ENCODE measurements at places on chromosomes 6 and 20.
A peak's percentile ranks its signal among the peaks of the same experiment; 100 is the strongest.

DNA sequence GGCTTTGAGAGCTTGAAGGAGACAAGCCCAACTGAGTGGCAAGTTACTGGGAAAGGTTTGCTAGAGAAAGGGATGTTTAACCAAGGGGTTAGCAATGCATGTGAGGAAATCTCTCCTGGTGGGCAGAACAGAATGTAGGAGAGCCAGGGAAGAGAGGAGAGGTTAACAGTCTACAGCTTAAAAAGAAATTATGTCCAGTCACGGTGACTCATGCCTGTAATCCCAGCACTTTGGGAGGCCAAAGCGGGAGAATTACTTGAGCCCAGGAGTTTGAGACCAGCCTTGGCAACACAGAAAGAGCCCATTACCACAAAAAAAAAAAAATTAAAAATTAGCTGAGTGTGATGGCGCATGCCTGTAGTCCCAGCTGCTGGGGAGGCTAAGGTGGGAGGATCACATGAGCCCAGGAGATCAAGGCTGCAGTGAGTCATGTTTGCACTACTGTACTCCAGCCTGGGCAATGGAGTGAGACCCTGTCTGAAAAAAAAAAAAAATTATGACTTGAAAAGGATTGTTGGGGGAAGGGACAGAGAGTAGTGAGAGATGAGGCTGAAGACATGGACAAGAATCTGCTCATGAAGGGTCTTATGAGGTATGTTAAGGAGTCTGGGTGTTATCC, 264.9 kb downstream of the TBC1D7 start:
- no peak for DNase-seq

- DNase-seq: peak; percentile 53
Measured at GRCh38 chr6:138520463-138520862, 21.2 kb upstream of the NHSL1 start.

DNA sequence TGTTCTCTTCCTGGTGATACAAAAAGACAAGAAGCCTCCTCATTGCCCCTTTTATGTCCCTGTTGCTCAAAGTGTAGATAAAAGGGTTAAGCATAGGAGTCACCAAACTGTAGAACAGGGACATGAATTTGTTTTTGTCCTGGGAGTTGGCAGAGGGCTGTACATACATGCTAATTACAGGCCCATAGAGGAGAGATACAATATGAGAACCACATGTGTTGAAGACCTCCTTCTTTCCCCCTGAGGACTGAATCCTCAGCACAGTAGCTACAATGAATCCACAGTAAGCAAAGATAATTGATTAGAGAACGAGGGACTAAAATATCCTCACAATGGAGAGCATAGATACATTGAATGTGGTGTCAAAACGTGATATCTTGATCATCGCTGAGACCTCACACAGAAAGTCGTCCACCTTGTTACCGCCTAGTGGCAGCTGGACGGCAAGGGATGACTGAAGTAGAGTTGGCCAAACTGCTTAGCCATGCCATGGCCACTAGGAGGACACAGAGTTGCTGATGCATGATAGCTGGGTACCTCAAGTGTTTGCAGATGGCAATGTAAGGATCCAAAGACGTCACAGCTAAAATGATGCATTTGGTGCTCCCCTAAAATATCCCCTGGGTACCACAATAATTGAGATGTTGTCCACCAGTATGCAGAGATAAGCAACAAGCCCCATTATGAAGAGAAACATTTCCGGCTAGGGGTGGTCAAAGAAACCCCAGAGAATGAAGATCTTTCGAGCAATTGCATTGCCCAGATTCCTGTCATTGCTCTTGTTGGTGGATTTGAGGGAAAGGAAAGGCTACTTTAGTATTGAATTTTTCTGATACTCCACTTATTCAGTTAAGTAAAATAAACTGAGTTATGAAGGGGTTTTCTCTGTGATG, 15.0 kb downstream of the OR2B3 start:
- DNase-seq: peak; percentile 26

DNA sequence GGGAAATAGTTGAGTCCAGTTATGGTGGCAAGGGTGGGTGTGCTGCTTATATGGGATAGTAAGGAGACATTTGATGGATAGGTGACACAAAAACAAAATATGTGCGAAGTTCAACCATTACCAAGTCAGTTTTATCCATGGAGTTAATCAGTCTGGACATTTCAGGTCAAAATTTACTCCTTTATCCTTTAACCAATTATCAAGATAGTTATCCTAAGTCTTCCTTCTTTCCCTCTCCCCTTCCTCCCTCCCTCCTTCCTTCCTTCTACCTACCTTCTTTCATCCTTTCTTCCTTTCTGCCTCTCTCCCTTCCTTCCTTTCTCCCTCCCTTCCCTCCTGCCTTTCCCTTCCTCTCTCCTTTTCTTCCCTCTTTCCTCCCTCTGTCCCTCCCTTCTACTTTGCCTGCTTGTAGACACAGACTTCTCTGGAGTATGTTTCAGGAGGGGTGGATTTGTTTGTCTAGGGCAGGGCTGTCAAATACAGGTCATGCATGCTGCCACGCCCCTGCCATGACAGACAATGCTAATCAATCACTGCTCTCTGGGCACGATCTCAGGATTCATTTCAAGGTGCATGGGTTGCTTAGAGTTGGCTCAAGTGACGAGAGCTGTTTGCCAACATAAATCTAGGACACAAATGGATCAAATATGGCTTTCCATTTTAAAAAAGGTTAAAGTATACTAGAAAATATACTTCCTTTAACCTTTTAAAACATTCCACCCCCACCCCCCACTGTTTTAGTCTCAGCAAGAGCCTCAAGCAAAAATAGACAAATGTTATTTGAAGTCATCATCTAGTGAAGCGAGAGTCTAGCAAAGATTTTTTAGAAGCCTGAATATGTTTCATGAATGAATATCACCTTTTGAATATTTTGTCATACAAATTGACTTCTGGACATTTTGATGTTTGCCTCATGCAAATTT, 281.6 kb upstream of the CITED2 start:
- no peak for DNase-seq

- DNase-seq: no peak
Measured at GRCh38 chr6:27757307-27757706, 154.9 kb downstream of the OR2B2 start.

DNA sequence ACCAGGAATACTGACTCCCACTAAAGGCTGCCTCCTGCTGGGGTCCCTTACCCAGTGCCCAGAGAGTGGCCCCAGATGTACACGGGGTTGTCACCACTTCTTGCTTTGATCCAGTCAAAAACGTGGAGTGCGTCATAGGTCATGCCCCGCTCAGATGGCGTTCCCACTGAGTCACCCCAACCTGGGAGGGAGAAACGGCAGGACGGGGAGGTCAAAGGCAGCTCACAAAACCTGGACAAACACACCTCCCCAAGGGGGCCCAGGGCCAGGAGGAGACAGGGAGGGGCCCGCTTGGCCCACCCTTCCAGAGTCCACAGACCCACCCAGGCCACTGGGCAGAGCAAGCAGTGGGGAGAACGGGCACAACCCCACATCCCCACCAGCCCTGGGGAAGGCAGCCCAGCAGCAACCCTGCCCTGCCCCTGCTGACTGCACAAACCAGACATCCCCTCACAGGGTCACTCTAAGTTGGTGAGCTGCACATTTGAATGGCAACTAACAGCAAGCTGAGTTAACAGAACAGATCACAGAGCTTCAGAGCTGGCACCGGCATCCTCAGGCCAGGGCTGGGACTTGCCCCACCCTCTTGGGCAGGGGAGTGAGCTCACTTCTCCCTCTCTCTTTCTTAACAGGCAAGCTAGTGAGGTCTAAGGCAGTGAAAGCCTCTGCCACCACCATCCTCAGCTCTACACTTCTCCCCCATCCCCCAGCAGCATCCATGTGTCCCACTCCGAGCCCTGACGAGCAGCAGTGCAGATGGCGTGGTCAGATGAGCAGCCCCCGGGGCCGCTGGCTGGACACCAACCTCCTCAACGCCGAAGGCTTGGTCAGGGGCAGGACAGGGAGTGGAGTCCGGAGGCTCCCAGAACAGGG, 61.7 kb downstream of the PYGB start:
- peak; percentile 90 for DNase-seq

DNA sequence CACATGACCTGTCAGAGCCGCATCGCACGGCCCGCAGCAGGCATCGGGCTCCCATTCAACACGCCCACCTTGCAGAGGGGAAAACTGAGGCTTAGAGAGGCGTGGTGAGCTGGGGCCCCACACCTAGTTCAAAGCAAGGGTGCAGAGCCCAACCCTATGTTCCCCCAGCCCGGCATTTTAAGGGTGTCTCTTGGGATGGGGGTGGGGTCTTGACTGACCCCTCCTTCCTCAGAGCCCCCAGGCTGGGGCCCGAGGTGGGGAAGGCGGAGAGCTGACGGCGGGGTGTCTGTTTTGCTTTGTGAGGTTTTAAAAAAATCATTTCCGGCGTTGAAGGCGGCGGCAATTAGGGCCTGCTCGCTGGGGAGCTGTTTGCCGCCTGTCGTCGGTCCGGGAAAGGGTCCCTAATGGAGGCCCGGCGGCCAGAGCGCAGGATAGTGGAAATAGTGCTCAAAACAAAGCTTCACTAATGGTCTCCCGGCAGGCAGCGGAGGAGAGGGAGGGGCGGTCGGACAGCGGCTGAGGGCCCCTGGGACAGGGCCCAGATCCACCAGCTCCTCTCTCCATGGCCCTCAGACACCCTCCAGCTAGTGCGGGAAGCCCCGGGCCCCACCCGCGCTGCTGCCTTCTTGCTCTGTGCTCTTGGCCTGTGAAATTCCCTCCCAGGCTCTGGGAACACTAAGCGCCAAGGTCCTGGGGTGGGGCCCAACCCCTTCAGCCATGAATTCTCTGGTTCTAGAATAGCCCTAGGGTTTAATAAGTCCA, 11.9 kb downstream of the VSTM2L start:
- no peak for DNase-seq

DNA sequence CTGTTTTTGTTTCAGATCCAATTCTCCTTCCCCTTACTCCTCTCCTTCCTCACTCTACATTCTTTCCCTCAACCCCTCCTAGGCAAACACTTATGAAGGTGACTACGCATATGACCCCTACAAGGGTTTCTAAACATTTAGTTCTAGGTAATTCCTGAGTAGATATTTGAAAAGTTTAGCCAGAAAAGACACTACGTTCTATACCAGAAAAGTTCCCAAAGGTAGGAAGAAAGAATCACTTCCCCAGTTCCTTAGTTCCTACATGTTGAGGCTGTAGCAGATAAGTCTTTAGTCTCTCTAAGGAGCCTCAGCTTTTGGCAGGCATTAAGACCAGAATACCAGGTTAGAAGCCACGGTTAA, 11.6 kb downstream of the POU3F2 start:
- no peak for DNase-seq

Data from suppressor macrophage treated with lipopolysaccharide for 1 hour (primary cell).